ENCODE measurements at places on chromosomes 5 and 9.

- DNase-seq = no peak
These were observed 178.5 kb downstream of the C9orf152 start for GRCh38 chr9:110029429-110029955.

GRCh38 chr9:11142965-11143738 lies 530.4 kb upstream of the PTPRD start:
- no peak for DNase-seq

DNA sequence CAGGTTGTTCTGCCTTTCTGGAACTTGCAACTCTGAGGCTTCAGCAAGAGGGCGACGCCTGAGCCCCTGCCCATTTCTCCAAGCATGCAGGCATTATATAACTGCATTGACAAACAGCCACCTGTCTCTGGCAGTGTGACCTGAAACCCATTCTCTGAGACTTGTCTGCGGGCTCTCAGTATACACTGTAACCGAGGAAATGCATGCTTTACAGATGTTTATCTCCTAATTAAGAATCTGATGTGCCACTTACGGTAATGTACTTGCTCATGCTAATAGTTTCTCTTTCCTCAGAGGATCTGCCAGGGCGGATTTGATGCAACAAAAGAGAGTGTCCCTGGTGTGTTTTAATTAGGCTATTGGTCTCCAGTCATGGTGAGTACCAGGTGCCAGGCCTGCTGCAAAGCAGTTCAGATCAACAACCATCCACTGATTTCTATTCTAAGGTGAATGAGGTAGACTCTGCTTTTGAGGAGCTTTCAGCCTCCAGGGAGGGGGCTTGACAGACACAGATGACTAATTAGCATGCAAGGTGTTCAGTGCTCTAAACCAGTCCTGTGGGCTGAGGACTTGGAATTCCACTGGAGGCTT lies 593.7 kb upstream of the KLF4 start:
- no peak for DNase-seq

GRCh38 chr5:9284272-9284671 lies 261.6 kb downstream of the SEMA5A start:
- DNase-seq = no peak

DNA sequence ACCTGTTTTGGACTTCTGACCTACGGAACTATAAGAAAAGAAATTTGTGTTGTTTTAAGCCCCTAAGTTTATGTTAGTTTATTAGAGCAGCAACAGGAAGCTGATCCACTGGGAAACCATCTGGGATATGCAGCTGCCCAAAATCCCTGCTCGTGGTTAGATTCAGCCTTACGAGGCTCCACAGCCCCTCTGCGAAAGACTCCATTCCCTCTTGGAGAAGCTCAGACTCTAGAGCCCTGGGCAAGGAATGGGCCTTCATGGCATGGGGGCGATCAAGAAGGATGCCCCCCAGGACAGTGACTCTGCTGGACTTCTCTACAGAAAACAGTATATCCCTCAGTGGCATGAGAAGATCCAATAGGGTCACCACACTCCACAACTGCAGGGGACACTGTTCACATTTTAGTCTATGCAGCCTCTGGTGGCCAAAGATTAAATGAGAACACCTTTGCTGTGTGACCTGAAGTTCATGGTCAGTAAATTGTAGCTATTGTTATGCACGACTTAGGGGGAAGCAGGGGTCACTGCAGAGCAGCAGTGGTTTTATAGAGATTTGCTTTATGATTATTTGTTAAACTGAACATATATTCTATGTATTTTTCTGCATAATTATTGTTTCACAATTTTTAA lies 21.1 kb downstream of the IRF1 start:
- no peak for DNase-seq

- no peak for DNase-seq
These were observed 5.0 kb downstream of the LMX1B start for GRCh38 chr9:126618585-126619360.

DNA sequence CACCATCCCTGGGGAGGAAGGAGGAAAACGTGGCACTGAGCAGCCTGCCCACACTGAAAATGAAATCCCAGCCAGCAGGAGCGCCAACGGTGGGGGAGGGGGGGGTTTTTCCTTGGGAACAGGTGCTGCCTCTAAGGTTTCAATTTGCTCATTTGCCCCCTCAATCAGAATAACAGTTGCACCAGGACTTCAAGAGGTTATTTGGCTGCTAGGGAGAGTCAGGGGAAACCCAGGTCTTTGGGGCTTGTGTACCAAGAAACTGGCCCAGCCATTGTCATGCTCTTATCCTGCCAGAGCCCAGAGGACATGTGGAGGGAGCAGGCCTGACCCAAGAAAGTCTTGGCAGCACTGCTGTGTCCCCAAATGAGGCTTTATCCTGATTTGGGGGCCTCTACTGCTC lies 66.5 kb downstream of the NDFIP1 start:
- no peak for DNase-seq

DNA sequence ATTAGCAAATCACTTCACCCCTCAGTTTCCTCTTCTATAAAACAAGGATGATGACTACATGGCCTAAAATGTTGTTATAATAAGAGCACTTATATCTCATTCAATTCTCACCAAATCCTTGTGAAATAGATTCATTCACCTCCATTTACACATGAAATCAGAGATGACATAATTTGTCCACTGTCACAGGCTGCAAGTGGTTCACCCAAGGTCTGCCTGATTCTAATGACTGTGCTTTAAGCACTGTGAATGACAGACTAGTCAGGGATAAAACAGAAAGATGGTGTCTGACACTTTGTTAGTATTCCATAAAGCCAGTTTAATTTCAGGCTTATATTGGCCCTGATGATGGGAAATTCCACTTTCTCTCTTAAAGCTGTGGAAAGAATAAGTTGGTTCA lies 209.5 kb downstream of the MAPKAP1 start:
- no peak for DNase-seq

- no peak for DNase-seq
These were observed 6.6 kb downstream of the FLT4 start for GRCh38 chr5:180642779-180643178.

DNA sequence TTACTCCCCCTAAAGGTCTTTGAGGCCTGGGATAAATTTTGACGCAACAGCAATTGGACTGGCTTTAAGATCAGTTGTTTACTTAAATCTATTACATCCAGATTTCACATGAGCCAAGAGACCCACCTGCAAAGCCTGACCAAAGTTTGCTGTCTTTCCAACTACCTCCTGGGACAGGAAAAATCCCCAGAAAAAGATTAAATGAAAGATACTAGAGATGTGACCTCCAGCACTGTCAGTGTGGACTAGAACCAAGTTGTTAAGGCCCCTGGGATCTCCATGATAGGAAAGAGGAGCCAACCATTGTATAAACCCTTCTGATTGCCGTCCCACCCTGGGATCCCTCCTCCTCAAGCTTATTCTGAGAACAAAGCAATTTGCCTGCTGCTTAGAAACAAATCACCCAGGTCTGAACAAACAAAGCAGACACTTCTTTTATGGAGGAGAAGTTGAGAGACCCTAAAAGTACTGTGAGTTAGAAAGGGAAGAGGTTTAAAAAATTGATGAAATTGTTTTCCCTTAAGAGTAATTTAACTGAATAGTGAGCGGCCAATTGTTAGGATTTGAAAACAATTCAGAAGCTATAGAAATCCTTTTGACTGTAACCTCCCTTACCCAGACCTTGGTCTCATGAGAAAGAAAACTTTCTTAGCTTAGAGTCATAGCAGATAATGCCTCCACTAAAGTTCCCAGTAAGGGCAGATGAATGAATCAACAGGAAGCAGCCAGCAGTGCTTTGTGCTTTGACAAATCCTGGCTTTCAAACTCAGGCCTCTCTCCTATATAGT lies 255.2 kb downstream of the TMEM167A start:
- DNase-seq = no peak

DNA sequence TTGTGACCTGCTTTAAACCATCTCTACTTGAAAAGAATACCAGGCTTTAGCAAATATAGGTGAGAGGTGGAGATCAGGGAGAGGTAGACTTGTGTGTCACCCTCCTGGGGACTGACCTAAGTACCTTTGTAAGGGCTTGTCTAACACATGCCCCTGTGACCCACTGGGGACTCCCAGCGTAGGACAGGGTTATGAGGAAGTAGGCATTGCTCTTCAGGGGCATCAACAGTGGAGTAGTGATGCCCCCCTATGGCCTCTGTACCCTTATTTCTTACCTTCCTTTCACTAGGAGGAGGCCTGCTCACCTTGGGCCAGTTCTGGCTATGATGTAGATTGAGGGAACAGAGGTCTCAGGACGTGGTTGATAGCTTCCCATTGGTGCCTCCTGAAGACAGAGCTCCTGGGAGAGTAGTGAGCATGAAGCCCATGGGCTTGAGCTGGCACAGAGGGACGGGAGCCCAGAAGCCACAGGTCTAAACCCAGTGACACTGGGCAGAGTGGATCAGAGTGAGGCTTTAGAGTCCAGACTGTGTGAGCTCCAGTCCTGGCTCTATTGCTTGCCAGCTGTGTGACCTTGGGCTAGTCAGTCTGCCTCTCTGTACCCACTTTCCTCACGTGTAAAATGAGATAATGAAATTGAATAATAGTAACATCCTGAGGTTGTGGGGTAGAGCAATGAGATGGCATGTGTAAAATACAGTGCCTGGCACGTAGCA lies 191.7 kb downstream of the AOPEP start:
- no peak for DNase-seq

DNA sequence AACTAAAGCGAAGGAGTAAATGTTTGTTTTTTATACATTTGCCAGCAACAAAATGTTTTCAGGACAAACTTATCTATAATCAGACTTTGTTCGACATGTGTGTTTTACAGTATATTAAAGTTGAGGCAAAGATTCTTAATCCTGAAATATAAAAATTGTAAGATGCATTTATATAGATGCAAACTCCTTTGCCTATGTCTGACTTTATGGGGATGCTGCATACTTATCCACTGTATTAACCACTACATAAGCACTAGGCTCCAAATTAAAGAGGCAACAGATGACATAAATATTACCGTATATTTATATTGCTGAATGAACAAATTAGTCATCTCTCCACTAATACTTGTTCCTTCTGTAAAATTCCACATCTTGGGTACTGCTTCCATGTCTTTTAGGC lies 882.7 kb upstream of the ARRDC3 start:
- DNase-seq = no peak

DNA sequence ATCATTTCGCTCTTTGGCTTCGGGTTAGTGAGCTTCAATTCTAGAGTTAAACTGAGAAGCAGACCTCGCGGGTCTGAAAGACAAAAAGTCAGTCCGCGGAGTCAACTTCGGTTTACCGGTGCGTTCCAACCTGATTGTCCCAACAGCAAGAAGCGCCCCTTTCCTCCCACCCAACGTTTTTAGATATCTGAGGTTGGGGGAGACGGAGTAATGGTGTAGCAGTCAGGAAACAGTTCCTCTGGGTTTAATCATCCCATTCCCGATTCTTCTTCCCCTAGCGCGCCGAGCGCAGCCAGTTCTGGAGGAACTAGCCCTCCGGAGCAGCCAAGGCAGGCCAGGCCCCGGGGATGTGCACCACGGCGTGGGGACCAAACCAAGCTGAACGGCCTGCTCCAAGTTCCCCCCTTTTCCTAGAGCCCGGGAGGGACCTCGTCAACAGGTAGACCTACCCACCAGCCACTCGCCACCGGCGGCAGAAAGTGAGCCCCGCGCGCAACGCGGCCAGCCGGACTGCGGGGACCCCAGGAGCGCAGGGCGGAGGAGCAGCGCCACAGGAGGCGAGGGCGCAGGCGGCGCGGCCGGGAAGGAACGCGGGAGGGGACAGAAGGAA lies 622 bp upstream of the ISL1 start:
- no peak for DNase-seq

GRCh38 chr9:93390953-93391515 lies 60.5 kb upstream of the FAM120A start:
- DNase-seq = no peak

DNA sequence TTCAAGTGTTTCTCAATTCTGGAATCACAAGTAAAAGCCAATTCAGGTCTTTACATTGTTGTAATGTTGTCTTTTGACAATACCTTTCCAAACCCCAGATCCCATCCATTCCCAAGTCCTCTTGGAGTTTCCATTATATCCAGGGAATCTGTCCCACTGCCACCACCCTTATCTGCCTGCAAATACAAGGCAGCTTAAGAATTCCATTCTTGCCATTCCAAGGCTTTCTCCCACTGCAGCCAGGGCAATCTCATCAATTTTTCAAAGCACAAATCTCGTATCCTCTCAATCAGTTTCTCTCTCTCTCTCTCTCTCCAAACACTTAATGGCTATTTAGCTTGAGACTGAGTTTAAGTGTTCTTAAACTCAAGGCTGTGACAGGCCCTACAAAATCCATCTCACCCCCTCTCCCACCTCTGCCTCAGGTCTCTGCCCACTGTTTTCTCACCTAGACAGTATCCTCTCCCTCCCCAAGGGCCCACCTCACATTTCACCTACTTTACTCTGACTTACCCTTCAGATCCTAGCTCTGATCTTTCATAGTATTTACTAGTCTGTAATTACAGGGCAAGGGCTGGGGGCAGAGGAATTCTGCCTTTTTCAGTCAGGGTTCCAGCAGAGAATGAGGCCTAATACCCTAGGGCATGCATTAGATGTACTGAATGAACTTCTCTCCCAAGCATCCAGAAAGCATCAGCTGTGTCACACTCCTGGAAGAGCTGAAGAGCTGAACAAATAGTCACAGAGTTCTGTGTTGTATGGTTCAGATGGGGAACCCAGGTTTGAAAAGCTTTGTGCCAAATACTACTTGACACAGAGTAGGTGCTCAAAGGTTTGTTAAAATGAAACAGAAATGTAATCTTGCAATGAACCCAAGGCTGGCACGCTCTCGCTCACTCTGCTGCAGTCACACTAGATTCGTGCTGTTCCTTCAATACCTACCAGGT lies 46.0 kb downstream of the RAPGEF1 start:
- DNase-seq = no peak

Measured in stimulated activated CD4-positive, alpha-beta T cell treated with anti-CD3 and anti-CD28 coated beads, Interleukin-2, amount 100 ng/mL, for 24 hours (primary cell).